ENCODE measurements at places on chromosomes 13 and 19. TPM values are rescaled to one million over a fixed set of nuclear protein-coding genes. Genes with fewer than 3 reads are reported as not detected.

- H3K27ac ChIP-seq: no peak overlapping the region
- H3K4me3 ChIP-seq: no peak overlapping the region
- peaks cover 1% of the 10 kb centered on the region for H3K36me3 ChIP-seq
Measured at GRCh38 chr19:38907227-38907626, 4.8 kb downstream of the CCER2 start.

GRCh38 chr19:27906081-27906480 is 1306.9 kb downstream of the UQCRFS1 start:
- no peak overlapping the region for H3K27ac ChIP-seq
- no peaks in the 10 kb centered on the region for H3K36me3 ChIP-seq
- no peaks in the 10 kb centered on the region for H3K27me3 ChIP-seq
- no peak overlapping the region for H3K4me3 ChIP-seq
- H3K4me1 ChIP-seq: peaks cover 8% of the 10 kb centered on the region

DNA sequence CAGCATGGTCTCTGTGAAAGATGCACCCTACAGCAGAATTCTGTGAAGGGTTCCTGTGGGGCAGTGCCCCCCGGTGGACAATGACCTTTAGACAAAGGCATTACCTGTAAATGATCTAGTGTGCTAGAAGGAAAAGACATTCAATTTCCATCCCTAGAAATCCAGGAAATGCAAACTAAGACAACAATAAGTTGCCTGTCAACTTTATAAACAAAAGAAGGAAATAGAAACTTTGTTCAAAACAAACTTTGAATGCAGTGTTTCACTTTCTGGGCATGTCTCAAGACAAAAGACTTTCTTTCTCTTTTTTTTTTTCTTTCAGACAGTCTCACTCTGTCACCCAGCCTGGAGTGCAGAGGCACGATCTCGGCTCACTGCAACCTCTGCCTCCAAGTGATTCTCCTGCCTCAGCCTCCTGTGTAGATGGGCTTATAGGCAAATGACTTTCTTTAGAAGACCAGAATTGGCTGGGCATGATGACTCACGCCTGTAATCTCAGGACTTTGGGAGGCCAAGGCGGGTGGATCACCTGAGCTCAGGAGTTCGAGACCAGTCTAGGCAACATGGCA is 15.5 kb downstream of the TEX101 start:
- no peak overlapping the region for H3K27ac ChIP-seq
- no peaks in the 10 kb centered on the region for H3K4me1 ChIP-seq
- no peak overlapping the region for H3K4me3 ChIP-seq

GRCh38 chr19:21626924-21627697 is 121.7 kb downstream of the ZNF429 start:
- H3K4me1 ChIP-seq: no peaks in the 10 kb centered on the region
- no peak for DNase-seq
- H3K27me3 ChIP-seq: no peaks in the 10 kb centered on the region
- no peak overlapping the region for H3K27ac ChIP-seq
- H3K36me3 ChIP-seq: no peaks in the 10 kb centered on the region

GRCh38 chr19:44212866-44213346 is 574 bp downstream of the ZNF227 start:
- no peaks in the 10 kb centered on the region for H3K4me1 ChIP-seq
- peaks cover 11% of the 10 kb centered on the region for H3K36me3 ChIP-seq
- H3K4me3 ChIP-seq: peak overlapping the region; percentile 74
- H3K27ac ChIP-seq: peak overlapping the region; percentile 65

- H3K36me3 ChIP-seq: no peaks in the 10 kb centered on the region
- H3K4me3 ChIP-seq: no peak overlapping the region
- no peak overlapping the region for H3K27ac ChIP-seq
- no peaks in the 10 kb centered on the region for H3K4me1 ChIP-seq
- no peak for DNase-seq
- no peaks in the 10 kb centered on the region for H3K27me3 ChIP-seq
Measured at GRCh38 chr13:41398494-41399170, 58.7 kb upstream of the RGCC start.

DNA sequence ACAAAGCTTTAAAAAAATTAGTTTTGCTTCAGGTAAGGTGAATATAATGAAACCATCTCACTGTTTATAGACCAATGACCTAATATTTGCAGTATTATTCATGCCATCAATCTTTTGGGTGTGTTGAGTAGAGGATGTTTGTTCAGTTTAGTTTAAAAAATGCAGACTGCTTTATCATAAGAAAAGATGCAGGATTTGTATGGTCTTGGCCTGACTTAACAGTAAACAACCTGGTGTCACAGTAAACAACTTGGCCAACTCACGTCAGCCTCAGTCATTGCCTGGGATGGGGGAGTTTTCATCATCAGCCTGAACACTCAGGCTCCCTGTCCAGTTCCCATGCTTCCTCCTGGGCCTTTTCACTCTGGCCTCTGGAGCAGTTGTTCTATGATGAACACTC is 55.1 kb downstream of the LMO7 start:
- no peaks in the 10 kb centered on the region for H3K36me3 ChIP-seq
- H3K4me1 ChIP-seq: no peaks in the 10 kb centered on the region
- no peak for DNase-seq
- no peak overlapping the region for H3K4me3 ChIP-seq

- H3K4me3 ChIP-seq: no peak overlapping the region
- DNase-seq: no peak
- H3K36me3 ChIP-seq: no peaks in the 10 kb centered on the region
- no peak overlapping the region for H3K27ac ChIP-seq
- H3K4me1 ChIP-seq: no peaks in the 10 kb centered on the region
Measured at GRCh38 chr13:90533866-90534265, 813.6 kb upstream of the MIR17HG start.

DNA sequence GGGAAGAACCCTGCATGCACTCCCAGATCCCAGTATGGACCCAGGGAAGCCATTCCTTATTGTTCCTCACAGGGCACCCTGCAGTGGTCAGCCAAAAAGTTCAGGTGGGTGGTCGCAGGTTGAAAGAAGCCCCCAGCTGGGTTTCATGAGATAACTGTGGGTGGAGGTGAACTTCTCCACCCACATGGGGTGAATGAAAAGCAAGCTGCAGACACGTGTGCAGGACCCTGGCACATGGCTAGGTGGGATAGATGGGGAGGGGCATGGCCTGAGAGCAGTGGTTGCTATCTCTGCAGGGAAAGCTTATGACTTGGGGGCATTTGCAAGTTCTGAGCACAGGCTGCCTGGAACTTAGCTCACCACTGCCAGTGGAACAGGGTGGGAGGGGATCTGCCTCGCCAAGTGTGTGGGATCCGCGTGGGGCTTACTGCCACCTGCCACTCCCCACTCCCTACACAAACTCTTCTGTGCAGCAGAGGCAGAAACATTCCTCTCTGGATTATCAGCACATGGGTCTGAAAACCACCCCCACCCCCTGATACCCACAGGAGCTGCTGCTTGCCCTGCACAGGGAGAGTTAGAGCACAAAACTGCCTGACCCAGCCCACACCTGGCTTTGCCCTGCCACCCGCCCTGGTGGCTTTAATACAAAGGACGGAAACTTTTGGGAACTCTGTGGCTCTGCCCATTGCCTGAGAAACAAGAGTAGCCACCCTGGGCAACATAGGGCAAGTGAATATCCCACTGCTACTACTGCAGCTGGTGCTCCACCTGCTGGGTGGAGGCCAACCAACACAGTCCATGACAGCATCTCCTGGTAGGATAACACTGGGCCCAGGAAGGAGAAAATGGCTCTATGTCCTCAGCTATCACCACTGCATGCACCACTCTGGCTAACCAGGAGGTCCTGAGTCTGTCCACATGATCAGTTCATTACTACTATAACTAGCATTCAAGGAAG is 24.4 kb downstream of the PLA2G4C start:
- no peak overlapping the region for H3K4me3 ChIP-seq
- DNase-seq: no peak

GRCh38 chr13:36998624-36999041 is 507 bp downstream of the ALG5 start:
- no peaks in the 10 kb centered on the region for H3K4me1 ChIP-seq
- H3K27me3 ChIP-seq: no peaks in the 10 kb centered on the region
- H3K4me3 ChIP-seq: peak overlapping the region; percentile 94
- peak; percentile 58 for DNase-seq
- peak overlapping the region; percentile 72 for H3K27ac ChIP-seq

DNA sequence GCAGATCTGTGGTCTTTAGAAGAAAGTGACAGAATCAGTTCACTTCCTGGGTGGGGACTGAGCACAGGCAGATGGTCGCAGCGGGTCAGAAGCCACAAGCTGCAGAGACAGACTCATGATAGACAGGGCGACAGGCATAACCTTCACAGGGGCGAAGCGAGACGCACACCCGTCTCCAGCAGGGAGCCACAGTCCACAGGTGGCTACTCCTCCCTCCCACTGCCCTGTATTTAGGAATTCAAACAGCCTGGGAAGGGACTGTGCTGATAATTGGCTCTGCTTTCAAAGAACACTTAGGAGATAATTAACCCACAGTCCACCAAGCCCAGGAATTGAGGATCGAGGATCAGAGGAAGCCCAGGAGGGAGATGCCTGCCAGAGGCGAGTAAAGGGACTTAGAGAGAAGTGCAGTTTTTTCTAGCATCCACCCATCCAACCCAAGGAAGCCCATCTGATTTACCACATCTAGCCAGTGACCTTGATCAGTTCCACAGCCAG is 23.2 kb downstream of the RFX2 start:
- no peaks in the 10 kb centered on the region for H3K27me3 ChIP-seq
- no peaks in the 10 kb centered on the region for H3K36me3 ChIP-seq
- no peak overlapping the region for H3K4me3 ChIP-seq
- peaks cover 3% of the 10 kb centered on the region for H3K4me1 ChIP-seq
- no peak for DNase-seq

DNA sequence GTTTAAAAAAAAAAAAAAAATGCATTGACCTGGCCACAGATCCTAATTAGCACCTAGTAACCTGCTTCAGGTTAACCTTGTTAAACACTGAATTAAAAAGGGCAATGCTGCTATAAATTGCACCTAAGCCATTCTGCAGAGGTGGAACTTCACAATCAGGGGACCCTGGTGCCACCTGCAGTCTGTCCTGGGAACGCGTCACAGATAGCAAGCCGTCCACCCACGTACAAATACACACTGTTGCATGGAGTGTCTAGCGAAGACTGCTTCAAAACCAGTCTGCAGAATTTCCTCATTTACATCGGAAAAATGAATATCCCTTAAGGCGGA is 169.3 kb downstream of the COL4A1 start:
- no peaks in the 10 kb centered on the region for H3K36me3 ChIP-seq
- H3K27me3 ChIP-seq: no peaks in the 10 kb centered on the region
- H3K4me3 ChIP-seq: peak overlapping the region; percentile 61
- no peak overlapping the region for H3K27ac ChIP-seq
- H3K4me1 ChIP-seq: peaks cover 5% of the 10 kb centered on the region

DNA sequence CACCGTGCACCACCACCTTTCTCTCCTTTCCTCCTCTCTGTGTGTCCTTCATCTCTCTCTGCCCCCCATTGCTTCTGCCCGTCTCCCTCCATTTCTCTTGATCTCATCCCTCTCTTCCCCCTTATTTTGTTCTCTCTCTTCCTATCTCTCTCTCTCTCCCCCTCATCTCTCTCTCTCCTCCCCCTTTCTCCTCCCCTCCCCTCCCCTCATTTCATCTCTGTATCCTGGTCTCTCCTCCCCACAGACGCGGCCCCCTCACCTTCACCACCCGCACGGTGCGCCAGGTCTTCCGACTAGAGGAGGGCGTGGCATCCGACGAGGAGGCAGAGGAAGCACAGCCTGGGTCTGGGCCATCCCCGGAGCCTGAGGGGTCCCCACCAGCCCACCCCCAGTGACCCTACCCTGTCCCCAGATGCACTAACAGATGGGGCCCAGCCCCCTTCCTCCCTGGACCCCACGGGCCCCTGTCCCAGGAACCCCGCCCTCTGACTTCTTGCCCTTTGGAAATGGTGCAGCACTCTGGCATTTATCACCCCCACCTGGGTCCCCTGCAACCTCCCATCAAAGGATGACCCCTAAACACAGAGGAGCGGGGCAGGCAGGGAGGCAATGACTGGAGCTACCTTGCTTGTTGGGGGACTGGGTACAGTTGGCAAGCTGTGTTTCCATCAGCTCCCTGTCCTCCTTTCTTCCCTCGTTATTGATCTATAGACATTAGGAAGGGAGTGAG is 19.6 kb downstream of the KCNC3 start:
- H3K27ac ChIP-seq: no peak overlapping the region
- H3K27me3 ChIP-seq: no peaks in the 10 kb centered on the region
- no peak for DNase-seq
- H3K36me3 ChIP-seq: peaks cover 10% of the 10 kb centered on the region
- no peaks in the 10 kb centered on the region for H3K4me1 ChIP-seq
- no peak overlapping the region for H3K4me3 ChIP-seq

GRCh38 chr19:33713194-33713593 is 83.5 kb upstream of the KCTD15 start:
- H3K27ac ChIP-seq: no peak overlapping the region
- no peak overlapping the region for H3K4me3 ChIP-seq
- DNase-seq: no peak

GRCh38 chr19:18089726-18090125 is 3.0 kb upstream of the IL12RB1 start:
- no peaks in the 10 kb centered on the region for H3K4me1 ChIP-seq
- H3K4me3 ChIP-seq: no peak overlapping the region
- DNase-seq: no peak
- no peaks in the 10 kb centered on the region for H3K27me3 ChIP-seq
- H3K36me3 ChIP-seq: no peaks in the 10 kb centered on the region

GRCh38 chr13:95707035-95707434 is 30.1 kb downstream of the DNAJC3 start:
- H3K4me1 ChIP-seq: no peaks in the 10 kb centered on the region
- H3K36me3 ChIP-seq: no peaks in the 10 kb centered on the region
- H3K27me3 ChIP-seq: no peaks in the 10 kb centered on the region
- no peak overlapping the region for H3K27ac ChIP-seq
- no peak overlapping the region for H3K4me3 ChIP-seq

DNA sequence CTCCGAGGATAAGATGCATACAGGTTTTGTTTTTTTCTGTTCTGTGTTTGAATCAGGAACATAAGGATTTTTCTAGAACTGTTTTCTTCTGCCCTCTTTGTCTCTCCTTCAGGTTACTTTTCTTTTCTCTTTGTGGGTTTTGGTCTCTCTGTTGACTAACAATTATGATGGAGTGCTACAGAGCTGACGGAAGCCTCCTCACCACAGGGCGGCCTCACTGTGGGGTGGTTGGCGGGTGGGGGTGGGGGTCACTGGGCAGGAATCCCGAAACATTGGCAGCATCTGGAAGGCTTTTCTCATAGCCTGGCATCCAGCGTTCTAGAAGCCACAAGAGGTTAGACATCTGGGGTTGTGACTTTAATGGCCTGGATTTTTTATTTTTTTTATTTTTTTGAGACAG is 12.0 kb upstream of the MATK start:
- no peak overlapping the region for H3K4me3 ChIP-seq
- DNase-seq: no peak
- no peaks in the 10 kb centered on the region for H3K36me3 ChIP-seq
- peaks cover 6% of the 10 kb centered on the region for H3K27me3 ChIP-seq
- no peaks in the 10 kb centered on the region for H3K4me1 ChIP-seq

GRCh38 chr13:79267560-79267959 is 138.5 kb downstream of the RBM26 start:
- no peaks in the 10 kb centered on the region for H3K27me3 ChIP-seq
- no peak overlapping the region for H3K4me3 ChIP-seq
- DNase-seq: no peak
- no peak overlapping the region for H3K27ac ChIP-seq
- no peaks in the 10 kb centered on the region for H3K4me1 ChIP-seq

- no peaks in the 10 kb centered on the region for H3K36me3 ChIP-seq
- H3K4me3 ChIP-seq: peak overlapping the region; percentile 95
- H3K27ac ChIP-seq: peak overlapping the region; percentile 99
Measured at GRCh38 chr19:3359015-3359918, 7.1 kb upstream of the NFIC start.

SIGLEC10 gene
- 2.0 TPM for total RNA-seq

LIM2 gene
- not detected for total RNA-seq

RDH13 gene
- total RNA-seq: 10.8 TPM

Measured in right lobe of liver (tissue), 6 donors.